Globus pallidus (tissue), 1 donor: ENCODE measurements at places on chromosomes 16 and 17.

DNA sequence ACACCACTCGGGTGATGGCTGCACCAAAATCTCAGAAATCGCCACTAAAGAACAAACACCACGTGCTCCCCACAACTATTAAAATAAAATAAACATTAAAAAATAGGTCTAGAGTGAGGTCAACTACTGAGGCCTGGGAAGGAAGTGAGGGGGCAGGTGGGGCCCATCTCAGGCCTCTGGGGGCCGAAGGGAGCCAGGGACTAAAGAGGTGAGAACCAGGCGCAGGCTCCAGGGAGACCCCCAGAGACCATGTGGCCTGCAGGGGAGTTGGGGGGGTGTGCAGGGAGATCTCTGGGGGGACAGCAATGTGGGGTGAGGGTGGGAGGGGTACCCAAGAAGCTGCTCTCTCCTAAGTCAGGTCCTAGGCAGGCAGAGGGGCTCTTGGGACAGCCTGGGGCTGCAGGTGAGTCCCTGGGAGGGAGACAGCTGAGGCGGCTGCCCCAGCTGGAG lies 111.3 kb upstream of the SMURF2 start:
- no peak for DNase-seq

GRCh38 chr16:83705856-83706255 lies 101.9 kb upstream of the HSBP1 start:
- no peak for DNase-seq

DNA sequence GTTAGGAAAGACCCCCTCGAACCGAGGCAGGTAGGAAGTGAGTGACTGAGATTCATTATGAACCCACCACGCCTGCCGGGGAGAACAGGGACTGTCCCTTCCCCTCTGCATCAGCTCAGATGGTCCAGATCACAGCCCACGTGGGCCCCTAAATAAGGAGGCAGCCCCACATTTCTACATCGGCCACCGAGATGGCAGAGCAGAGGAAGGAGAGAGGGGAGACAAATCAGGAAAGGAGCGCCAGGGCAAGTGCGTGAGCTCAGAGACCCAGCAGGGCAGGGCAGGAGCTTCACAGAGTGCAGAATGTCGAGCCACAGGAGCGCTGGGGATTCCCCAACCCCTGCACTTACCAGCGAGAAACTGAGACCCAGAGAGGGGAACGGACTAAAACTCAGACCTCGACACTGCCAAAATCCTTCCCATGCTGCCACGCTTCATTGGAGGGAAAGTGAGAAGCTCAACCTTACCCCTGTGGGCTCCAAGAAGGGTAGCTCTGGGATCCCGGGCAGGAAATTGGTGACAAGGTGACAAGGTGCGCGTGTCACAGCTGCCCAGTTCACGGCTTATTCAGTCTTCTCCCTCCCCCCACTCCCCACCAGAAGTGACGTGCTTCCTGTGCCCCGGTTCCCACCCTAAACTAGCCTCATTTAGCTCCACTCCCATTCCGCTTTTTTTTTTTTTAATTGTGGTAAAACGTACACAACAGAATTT lies at the start of gene ICAM2:
ICAM2 (minus strand) TSS at position 578 of the 711 bp plus-strand sequence. CDS start 13,942 bp downstream, outside the sequence.
- DNase-seq: peak; percentile 27

DNA sequence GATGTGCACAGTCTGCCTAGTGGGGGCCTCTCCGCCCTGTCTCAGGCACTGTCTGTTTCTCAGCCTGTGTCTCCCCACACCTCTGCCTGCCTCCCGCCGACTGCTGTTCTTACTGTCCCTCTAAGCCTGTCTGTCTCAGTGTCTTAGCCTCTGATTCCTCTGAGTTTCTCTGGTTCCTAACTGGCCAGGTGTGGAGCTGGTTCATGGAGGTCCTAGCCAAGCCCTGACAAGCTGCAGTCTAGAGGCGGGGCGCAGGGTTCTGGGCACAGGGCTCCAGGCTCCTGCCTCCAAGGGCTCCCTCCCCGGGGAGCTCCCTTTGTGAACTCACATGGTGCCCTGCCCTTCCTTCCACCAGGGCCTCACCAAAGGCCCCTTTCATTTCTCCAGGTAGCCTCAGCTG lies 19.4 kb downstream of the C17orf100 start:
- DNase-seq: no peak

- DNase-seq: no peak
These were observed 17.1 kb upstream of the TNS4 start for GRCh38 chr17:40518401-40519088.

DNA sequence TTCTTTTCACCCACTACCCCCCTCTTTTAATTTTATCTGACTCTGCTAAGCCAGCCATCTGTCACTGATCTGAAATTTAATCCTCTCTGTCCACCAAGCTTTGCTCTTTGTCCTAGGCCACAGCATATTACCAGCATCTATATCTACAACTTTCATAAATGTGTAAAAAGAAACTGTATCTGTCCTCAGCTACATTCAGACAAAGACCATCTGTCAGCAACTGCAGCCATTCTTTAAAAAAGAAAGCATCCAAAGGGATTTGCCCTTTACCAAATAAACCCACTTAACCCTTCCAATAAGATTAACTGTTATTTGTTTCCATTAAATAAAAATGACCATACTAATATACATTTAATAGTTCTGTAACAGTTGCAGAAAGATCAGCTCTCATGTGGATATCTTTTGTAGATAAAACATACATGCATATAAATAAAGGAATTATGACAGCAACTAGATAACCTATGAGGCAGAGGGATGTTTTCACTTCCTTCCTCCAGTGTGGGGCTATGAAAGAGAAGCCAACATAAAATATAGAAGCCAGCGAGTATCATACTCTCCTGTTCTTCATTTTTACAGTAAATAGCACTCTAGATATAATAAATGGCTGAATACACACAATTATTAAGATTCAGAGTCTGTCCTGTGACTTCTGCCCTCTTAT lies 602.5 kb upstream of the SALL1 start:
- DNase-seq: no peak

DNA sequence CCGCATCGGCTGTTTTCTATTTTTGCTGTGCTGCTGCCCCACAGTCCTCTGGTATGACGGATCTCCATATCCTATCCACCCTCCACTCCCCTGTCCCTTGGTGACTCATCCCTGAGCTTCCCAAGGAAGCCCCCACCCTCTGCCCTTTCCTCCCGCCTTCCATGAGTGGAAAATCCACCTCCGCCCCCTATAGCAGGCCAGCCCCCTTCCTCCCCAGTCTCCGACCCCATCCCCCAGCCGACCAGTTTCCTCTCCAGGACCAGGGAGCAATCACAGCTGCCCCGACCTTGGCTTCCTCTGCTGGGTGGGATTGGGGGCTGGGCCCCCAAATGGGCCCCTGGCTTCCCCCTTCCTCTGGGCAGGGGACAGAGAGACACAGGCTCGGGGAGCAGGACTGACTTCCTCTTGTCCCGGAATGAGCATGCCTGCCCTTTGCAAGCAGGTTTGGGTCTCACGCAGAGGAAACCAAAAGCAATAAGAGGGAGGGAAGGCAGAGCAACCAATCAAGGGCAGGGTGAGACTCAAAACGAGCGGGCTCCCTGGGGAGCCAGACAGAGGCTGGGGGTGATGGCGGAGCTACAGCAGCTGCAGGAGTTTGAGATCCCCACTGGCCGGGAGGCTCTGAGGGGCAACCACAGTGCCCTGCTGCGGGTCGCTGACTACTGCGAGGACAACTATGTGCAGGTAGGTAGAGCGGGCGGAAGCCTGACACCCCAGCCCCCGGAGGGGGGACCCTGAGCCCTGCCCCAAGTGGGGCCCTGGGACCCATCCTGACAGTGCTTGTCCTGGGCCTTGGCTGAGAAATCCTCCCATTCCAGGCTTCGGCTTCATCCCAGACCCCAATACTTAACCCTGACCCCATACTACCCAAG lies at the start of the genes ABI3 and GNGT2:
ABI3 (plus strand) TSS at position 550 of the 872 bp plus-strand sequence; CDS start at position 568, 18 bp downstream.
GNGT2 (minus strand) TSS at position 417 of the 872 bp plus-strand sequence. CDS start 3,152 bp downstream, outside the sequence.
- DNase-seq: peak; percentile 48

- peak; percentile 37 for DNase-seq
These were observed 785 bp downstream of the NME3 start for GRCh38 chr16:1770328-1771187.

GRCh38 chr16:17563323-17564091 lies 92.7 kb upstream of the XYLT1 start:
- DNase-seq: no peak

GRCh38 chr17:76946111-76946771 lies 78.0 kb downstream of the MGAT5B start:
- no peak for DNase-seq

- no peak for DNase-seq
These were observed 1.2 kb upstream of the HSF4 start for GRCh38 chr16:67163164-67163998.

DNA sequence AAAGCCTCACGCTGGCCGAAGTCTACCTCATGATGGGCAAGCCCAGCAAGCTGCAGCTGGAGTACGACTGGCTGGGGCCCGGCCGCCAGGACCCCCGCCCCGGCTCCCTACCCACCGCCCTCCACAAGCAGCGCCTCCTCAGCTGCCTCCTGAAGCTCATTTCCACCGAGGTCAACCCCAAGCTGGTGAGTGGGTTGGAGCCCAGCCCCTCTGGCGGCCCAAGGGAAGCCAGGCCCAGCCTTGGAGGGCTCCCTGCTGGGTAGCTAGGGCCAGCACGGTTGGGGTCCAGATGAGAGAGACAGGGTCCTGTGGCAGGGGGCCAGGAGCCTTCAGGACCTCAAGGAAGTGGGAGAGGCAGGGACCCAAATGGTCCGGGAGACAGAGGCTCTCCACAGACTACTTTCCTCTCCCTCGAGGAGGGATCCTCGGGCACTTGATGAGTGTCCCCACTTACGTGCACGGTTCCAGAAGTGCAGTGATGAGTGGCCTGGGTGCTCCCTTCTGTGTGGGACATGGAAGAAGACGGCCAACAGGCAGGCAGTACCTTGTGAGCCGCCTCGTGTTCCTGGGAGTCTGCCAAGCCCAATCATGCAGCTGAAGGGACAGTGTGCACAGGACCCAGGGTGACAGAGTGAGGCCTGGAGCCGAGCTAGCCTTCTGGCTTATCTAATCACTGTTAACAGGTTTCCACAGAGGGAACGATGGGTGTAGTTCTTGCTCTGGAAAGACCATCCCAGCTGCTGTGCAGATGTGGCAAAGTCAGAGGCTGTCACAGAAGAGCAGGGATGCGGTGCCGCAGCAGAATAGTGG lies 21.1 kb upstream of the JPT2 start:
- DNase-seq: no peak

DNA sequence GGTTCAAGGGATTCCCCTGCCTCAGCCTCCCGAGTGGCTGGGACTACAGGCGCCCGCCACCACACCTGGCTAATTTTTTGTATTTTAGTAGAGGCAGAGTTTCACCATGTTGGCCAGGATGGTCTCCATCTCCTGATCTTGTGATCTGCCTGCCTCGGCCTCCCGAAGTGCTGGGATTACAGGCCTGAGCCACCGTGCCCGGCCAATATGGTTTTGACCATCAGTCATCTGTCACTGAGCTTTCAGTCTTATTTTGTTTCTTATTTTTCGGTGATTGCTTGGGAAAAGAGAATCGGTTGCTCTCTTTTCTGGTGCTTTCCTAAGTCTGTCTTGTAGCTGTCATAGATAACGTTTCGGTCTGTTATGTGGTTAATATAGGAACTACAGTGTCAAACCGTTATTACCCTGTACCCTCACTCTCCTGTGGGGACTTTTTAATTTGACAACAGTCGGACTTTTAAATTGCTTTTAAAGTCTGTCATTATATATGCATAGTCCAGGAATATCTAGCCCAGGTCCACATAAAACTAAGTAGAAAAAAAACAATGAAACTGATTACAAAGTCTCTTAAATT lies 453.4 kb downstream of the KCNJ18 start:
- DNase-seq: no peak

- DNase-seq: peak; percentile 46
These were observed 975 bp downstream of the CHD9 start for GRCh38 chr16:53055541-53056391.

DNA sequence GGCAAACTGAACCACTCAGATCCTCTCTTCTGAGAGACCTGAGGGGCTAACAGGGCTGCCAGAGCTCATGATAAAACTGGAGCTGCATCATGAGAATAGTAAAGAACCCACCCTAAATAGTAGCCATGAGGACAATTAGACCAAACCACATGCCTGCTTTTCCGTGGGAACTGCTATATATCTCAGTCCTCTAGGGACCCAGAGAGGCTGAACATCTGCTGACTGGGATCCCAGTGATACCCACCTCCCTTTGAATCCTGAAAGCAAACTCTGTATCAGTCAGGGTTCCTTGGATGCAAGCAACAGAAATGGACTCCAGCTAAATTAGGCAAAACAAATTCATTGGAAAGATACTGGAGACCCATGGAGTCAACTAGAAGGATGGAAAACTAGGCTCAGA lies 6.5 kb downstream of the MT1X start:
- no peak for DNase-seq
